ENCODE measurements at places on chromosomes 11 and 22.

- DNase-seq: no peak
Measured at GRCh38 chr11:20221566-20221965, 61.3 kb upstream of the DBX1 start.

GRCh38 chr11:113875234-113876073 lies at the start of gene USP28:
USP28 (minus strand) TSS chr11:113875572; CDS start chr11:113875501, 71 bp downstream.
- peak; percentile 93 for DNase-seq

DNA sequence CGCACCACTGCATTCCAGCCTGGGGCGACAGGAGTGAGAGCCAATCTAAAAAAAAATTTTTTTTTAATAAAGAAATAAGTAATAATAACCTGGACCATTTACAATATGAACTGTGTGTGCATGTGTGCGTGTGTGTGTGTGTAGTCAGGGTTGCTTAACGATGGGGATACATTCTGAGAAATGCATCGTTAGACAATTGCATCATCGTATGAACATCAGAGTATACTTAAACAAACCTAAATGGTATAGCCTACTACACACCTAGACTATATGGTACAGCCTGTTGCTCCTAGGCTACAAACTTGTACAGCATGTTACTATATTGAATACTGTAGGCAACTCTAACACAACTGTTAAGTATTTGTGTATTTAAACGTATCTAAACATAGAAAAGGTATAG lies 26.4 kb downstream of the RDX start:
- no peak for DNase-seq

DNA sequence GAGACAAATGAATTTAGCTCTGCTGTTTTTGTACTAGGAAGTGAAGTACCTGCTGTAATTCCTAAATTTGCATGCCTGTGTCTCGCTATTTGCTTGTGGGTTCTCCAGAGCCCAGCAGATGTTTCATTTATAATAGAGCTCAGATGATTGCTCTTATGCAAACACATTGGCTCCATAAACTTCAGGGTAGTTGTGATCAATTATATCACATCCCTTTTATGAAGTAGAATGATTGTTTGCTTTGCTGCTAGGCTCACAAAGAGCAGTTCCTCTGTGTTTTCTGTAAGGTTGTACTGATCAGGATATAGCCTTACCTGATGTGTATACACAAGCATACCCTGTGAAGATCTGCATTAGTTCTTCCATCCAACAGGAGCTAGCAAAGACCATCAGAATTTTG lies 64.1 kb downstream of the C11orf87 start:
- DNase-seq: no peak

- no peak for DNase-seq
Measured at GRCh38 chr11:78256962-78257361, 68.2 kb downstream of the USP35 start.

DNA sequence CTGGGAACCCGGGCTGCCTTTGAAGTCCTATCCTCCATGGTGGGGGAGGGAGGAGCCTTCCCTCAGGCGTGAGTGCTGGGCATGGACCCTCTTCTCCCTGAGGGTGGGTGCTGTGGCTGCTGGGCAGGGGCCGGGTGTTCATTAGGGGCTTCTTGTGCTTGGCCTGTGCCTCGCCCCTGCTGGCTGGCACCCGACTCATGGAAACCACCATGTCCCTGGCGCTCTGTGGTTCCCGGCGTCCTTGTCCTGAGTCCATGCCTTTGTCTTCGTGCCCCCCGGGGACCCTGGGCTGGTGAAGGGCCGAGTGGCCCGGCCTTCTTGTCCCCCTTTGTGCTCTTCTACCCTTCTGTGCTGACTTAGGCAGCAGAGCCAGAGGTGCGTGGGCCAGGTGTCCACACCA lies 23.2 kb downstream of the TPCN2 start:
- no peak for DNase-seq

DNA sequence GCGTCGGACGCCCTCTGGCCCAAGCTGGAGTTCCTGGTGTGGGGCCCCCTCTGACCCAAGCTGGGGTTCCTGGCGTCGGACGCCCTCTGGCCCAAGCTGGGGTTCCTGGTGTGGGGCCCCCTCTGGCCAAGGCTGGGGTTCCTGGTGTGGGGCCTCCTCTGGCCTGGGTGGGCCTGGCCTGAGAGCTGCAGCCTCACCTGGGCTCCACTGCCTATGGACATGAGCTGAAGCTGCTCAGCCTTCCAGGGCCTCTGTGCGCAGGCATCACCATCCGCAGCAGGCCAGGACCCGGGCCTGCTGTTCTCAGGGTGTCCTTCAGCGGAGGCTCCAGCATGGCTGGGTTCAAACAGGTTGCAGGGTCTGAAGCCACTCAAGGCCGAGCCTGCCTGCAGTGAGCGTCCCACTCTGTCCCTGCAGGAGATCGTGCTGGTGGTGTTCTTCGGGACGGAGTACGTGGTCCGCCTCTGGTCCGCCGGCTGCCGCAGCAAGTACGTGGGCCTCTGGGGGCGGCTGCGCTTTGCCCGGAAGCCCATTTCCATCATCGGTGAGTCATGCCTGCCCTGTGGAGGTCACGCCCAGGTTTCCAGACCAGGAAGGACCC lies 125.5 kb downstream of the KCNQ1 start:
- no peak for DNase-seq

- no peak for DNase-seq
Measured at GRCh38 chr11:29293825-29294224, 723.0 kb downstream of the KCNA4 start.

- DNase-seq: no peak
Measured at GRCh38 chr11:32395127-32395526, 40.2 kb downstream of the WT1 start.

DNA sequence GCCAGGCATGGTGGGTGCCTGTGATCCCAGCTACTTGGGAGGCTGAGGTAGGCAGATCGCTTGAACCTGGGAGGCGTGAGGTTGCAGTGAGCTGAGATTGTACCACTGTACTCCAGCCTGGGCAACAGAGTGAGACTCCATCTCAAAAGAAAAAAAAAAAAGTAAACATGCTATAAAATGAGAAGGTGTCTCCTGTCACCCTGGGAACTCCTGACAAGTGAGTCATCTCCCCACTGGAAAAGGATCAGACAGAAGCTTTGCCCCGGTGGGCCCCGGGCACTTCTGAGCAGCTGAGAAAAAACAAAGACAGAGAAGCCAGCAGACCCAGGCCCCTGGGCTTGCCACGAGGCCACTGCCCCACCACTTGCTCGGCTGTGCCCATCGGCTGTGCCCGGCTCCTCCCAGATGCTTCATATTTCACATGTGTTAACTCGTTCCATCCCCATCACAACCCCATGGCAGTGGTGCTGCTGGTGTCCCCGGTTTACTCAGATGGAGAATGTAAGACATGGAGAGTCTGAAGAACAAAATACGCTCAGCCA lies 22.3 kb downstream of the TTLL1 start:
- DNase-seq: no peak

GRCh38 chr11:92342034-92342720 lies 117.6 kb downstream of the FAT3 start:
- DNase-seq: no peak

- DNase-seq: no peak
Measured at GRCh38 chr11:35317253-35317652, 102.1 kb downstream of the SLC1A2 start.

DNA sequence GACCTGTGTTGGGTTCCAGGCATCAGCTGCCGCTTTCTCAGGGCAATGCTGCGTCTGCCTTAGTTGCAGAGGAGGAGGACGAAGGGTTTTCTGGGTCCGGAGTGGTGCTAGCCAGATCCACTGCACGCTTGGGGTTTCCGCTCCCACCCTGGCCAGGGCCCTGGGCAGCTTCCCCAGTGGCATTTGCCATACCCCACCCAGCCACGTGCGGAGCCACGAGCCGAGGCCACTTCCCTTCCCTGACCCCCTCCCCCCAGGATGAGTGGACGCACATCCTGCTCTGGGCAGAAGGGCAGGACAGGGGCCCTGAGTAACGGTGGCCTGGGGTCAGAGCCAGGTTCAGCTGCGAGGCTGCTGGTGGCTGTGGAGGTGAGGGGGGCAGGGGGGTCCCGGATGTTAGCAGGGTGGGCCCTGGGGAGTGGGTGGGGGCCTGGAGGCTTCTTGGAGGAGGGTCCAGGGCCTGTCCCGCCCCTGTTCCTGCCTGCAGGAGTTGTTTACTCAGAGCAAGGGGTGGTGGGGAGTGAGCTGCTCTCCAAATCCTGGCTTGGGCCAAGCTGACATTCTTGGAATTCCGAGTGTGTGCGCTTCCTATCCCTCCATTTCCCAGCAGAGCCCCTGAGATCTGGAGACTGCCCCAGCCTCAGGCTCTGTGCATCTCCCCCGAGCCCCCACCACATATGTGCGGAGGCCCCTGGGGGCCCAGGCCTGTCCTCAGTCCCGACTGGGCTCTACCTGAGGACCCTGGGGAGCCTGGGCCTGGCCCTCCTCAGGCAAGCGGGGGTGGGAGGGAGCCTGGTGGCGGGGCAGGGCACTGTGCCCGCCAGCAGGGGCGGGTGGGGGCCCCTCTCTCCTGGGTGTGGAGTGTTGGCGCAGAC lies 1.4 kb downstream of the TSPAN4 start:
- no peak for DNase-seq

DNA sequence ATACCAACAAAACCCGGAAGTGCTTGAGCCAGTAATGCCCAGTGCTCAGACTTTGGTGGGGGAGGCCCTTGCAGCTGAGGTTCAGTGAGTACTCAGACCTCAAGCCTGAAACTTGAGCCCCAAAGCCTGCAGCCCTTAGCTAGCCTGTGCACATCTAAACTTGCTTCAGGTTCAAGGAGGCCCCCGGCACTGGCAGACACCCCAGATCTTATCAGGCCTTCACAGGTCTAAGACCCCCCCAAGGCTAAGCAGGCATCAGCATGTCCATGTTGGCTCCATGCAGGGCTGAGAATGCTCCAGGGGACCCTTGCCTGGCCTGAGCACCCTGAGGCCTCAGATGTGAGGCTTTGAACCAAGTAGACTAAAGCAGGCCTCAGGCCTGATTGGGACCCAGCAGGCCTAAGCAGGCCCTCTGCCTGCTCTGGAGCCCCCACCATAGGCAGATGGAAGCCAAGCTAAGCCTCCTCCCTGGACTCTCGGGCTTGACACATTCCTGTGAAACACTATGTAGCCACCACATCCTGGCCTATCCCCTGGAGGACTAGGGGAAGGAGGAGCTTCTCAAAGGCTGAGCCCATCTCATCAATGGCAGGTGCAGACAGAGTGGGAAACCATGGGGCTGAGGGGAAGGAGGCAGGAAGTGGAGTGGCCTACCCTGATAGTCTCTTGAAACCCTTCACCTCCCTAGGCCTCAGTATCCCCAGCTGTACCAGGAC lies 1.2 kb upstream of the CASTOR1 start:
- DNase-seq: no peak

DNA sequence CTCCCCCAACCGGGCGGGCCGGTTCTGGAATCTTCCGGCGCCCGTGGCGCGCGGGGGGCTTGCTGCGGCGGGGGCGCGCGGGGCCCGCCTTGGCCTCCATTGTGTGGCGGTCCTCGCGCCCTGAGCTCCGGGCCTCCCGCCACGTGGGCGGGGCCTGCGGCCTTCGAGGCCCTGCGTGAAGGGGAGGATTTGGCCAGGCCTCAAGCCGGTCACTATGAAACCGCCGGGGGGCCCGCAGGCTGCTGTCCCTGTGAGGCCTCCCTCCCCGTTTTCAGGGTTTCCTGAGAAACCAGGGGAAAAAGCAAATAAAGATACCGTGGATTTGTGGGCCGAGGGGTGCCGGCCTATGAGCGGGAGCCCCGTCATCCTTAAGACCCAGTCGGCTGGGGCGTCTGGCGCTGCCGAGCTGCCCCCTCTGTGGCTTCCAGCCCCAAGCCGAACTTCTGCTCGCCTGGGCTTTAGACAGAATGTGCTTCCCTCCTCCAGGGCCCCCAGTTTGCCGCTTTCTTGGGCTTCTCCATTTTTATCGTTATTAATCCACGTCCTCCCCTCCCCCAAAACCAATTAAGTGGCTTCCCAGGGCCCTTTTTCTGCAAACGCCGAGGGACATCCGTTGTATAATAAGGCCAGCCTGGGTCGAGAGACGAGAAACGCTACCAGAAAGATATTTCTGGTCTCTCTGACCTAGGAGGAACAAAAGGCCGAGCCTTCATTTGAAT lies 602 bp downstream of the EWSR1 start:
- DNase-seq: no peak

DNA sequence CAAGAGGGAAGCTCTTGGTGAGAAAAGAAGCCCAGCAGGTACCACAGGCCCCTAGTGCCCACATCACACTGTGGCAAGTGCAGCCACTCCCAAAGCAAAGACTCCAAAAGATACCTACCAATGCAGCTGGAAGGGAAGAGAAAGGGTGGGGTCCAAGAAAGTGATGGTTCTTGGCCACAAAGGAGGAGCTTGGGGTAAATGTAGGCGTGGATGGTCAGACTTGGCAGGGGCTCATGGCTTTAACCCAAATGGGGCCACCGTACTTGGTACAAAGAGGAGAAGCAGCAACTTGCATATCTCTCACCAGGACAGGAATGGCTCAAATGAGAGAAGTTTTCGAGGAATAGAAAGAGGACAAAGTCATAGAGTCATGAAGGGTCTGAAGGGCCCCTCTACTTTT lies 4.8 kb downstream of the MAP3K11 start:
- no peak for DNase-seq

GRCh38 chr11:128544471-128545051 lies 42.8 kb downstream of the ETS1 start:
- DNase-seq: no peak

DNA sequence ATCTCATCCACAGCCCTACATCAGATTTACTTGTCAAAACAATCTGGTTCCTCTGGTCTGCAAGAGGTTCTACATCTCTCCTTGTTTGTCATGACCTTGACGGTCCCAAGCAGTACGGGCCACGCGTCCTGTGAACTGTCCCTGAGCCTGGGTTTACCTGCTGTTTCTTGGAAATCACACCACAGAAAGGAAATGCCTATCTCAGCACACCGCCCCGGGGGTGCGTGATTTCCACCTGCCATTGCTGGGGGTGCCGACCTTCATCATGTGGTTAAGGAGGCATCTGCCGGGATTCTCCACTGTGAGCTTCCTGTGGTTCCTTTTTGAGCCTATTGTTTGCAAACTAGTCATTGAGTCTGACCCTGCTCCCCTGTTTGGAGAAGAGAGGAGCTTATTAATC lies 1363.4 kb downstream of the BRD1 start:
- DNase-seq: no peak

DNA sequence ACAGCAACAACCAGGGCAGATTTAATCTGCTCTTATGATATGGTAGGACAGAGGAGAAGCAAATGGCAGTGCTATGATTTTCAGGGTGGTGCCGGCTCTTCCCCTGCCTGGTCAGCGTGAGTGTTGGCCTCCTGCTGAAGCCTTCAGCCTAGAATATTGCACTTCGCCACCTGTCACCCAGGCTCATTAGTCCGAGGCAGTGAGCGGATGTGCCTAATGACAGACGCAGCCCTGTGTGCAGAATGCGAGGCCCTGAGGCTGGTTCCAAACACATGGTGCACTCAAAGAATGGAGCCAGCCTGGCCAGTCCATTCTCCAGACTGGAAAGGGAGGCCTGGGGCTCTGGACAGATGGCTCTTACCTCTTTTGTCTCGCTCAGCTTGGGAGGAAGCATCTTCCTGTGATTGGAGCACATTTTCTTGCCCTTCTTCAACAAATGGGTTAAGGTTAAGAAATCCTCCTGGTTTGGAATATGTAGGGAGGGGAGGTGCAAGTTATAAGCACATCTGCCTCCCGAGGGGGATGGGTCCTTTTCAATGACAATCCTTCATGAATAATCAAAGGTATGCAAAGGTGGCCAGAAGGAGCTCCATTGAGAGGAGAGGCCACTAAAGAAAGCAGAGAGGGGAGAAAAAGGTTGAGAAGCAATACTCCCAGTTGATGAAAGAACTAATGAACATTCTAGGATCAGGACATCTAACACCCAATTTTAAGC lies 39.7 kb upstream of the GALNT18 start:
- no peak for DNase-seq
